PC-9 (cell line): ENCODE measurements at places on chromosomes 1 and 21. TPM values are rescaled to one million over a fixed set of nuclear protein-coding genes. Genes with fewer than 3 reads are reported as not detected.

RNU1-1 gene
- total RNA-seq = 1,333 and 3,235 TPM in 2 replicates

DNA sequence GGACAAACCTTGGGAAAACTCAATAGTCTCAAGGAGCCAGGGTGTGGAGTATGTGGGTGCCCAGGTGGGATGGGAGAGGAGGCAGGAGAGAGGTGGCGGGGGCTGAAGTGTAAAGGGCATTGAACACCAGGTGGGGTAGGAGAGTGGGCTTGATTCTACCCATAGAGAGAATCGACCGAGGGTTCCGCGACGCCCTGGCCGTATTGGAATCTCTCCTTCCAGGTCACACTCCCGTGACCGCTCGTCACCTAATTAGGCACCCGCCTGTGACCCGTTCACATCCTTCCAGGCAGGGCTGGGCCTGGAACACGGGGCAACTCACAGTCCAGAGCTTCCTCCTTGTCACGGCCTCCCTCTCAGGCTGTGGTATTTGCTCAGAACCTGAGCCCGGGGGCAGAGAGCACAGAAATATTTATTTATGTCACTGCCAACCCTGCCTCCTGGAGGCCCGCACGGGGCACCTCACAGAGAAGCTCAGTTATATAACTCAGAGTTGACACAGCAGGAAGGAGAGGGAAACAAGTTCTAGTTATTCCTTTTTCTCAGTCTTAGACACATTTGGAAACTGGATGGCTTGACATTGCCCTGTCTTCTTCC lies 12.0 kb downstream of the NCMAP start:
- DNase-seq = peak; percentile 81

DNA sequence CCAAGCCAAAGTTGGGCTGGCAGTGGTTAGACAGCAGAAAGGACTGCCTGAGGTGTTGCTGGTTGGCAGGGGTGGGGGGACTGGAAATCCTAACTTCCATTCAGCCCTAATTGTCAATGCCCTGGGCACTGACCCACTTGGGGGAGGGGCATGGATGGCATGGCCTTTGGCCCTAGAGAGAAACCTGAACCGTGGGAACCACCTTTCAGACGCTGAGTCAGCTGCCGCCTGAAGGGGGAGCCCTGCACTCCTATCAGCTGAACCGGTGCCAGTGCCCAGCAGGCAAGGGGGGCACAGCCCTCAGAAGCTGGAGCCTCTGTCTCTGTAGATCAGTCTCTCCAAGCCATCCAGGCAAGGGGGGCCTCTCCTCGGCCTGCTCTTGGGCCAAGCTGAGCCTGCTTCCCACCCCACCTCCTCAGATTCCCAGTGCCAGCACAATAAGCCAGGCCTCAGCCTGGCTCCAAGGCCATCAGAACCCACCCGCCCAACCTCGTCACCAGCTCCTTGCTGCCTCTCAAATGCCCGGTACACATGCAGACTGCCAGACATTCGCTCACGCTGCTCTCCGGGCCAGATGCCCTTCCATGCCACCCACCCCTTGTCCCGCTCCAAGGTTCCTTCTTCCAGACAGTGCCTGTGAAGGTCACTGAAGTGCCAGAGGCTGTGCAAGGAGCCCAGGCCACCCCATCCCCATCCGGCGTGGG lies 11.6 kb downstream of the TINAGL1 start:
- peak; percentile 95 for DNase-seq

DNA sequence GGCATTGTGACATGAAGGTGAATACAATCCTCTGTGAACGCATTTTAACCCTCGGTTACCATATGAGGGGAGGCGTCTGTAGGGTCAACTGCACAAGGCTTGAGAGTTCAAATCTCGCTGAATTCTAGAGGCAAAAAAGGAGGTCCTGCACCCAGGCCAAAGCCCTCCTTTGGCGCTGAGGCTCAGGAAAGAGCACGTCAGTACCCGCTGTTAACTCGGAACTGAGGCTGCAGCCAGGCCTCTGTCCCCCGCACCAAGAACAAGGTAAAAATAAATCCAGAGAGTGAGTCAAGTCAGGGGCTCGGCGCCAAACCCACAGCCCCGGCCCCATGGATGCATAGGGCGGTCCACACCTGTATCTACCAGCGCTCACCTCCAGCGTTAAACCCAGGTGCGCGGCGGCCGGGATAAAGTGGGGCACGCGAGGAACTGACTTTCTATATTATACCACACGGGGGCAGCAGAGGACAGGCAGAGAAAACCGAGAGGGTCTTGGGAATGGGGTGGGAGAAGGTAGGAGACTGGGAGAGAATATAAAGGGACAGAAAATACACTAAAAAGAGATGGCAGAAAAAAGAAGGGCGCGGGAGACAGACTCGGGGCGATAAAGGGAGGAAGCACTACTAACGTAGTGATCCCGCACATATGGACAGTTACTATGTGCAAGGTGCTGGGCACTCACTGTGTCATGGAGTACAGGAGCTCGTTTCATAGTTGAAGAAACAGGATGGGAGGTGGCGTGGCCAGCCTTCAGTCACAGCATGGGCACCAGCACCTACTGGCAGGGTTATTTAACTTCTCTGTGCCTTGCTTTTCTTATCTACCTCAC lies 54.9 kb downstream of the DMRTA2 start:
- no peak for DNase-seq

DNA sequence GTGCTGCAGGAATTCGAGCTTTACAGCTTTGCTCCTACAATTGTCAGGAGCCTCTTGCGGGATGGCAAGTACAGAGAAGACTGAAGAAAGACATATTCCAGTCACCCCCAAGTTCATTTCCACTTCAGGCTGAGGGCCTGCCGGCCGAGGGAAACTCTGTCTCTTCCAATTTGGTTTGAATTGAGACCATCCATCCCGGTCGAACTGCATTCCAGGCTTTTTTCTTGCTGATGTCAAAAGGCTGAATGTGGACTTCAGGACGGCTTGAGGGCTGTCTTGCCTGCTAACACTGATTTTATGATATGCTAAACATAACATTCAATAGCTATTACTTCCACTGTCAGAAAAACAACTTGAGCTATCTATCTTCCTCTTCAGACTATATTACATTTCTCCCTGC lies 79.8 kb upstream of the PLXNA2 start:
- DNase-seq = no peak

COPA gene
- 146 and 147 TPM in 2 replicates for total RNA-seq

DNA sequence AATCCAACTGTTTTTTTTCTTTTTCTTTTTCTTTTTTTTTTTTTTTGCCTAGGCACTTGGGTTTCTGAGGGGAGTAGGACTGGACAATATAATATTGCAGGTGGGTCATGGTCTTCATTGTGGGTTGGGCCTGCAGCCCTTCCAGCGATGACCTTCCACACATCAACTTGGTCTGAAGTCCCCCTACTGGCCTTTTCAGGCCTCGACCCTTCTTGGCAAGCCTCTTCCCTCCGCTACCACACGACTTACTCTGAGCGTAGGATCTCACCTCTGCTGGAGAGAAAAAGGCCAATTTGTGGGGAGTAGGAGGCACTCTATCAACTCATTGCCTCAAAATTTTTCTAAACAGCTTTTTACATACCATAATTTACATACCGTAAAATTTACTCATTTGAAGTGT lies 51.1 kb upstream of the GRIK3 start:
- DNase-seq = no peak

GRCh38 chr1:109910123-109910962 lies at the start of gene CSF1:
Gene CSF1, plus strand, starts transcription at chr1:109910849. Its CDS starts 175 bp downstream, at chr1:109911024.
- DNase-seq = peak; percentile 58

ATP5PB gene
- total RNA-seq = 183 and 212 TPM in 2 replicates

GRCh38 chr1:39960431-39960958 lies 5.5 kb downstream of the MFSD2A start:
- DNase-seq = no peak

RASAL2 gene
- total RNA-seq = 47.8 and 54.1 TPM in 2 replicates

- no peak for DNase-seq
These were observed 82.6 kb downstream of the SPATA46 start for GRCh38 chr1:162294015-162294414.

DNA sequence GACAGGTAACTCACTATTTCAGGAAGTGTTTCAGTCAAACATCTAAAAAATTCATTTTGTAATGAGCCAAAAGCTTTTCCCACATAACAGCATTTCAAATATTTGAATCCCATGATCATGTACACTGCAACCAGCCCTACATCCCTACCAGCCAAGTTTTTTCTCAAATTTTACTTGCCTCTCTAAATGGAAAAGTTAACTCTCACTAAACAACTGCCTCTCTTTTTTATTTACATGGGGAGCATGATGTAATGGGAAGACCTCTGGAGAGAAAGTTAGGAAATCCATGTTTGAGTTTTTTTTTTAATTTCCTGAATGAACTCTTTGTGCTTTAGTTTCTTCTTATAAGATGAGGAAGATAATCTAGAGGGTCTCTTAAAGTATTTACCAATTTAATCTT lies 70.5 kb downstream of the TTLL7 start:
- no peak for DNase-seq

C1QA gene
- total RNA-seq = not detected in 2 replicates

DNA sequence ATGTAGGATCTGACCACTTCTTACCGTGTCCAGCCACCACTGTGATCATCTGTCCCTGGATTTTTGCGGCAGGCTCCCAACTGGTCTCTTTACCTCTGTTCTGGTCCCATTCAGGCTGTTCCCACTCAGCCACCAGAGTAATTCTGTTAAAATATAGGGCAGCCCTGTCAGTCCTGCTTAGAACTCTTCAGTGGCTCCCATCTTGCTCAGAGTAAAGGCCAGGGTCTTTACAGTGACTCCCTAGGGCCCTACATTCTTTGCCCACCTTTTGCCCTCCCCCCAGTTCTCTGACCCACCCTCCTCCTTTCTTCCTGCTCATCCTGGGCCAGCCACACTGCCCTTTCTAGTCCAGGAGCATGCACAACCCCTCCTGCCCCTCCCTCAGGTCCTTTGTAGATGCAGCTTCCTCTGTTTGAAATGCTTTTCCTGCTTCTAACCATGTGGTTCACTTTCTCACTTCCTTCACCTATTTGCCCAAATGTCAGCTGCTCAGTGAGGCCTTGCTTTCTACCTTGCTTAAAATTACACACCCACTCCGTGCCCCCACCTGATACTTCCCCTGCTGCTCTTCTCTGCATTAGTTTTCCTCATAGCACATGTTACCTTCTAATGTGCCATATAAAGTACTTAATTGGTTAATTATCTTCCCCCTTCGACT lies 7.8 kb downstream of the UBIAD1 start:
- DNase-seq = no peak

DNA sequence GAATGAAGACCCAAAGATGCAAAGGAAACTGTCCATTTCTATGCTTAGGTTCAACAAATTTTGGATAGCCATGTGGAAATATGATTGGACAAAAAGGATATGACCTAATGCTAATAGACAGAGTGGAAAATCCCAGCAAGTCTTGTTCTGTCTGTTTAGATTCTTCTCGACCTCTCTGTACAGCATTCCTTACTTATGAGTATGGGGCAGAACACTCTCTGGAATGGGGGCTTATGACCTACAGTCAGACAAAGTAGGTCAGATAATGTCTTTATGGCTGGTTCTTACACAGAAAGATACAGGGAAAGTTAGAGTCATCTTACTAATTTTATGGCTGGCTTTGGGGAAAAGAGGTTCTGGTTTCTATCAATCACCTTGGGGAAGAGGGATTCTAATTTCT lies 2.8 kb downstream of the GCSAML start:
- DNase-seq = no peak

DNA sequence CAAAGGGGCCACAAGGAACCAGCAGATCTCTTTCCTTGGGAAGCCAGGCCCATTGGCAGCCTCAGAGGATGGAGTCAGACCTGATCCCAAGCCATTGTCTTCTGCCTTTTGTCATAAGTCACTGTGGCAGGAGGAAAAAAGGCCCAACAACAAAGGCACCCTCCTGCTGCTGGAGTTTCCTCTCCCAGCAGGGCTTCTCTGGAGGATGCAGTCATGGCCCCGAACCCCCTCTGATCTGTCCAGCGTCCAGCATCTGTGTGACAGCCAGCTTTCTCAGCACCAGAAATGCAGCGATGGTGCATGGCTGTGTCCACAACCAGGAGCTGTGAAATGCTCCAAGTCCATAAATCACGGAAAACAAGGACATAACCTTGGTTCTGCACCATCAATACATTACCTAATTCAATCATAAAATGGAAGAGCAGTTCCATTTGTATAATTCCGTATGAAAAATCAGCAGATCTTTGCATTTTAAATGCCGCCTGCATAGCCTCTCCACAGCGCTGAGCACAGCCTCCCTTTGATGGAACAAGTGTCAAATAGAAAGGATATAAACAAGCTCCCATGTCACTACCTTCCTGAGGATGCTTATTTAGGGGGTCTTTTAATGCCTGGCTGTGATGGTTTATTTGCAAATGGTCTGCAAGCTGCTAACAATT lies 30.6 kb downstream of the AJAP1 start:
- DNase-seq = no peak

ESPN gene
- total RNA-seq = 18.6 and 32.3 TPM in 2 replicates

GRCh38 chr1:174194461-174194860 lies 35.1 kb downstream of the RABGAP1L start:
- no peak for DNase-seq

CCDC27 gene
- total RNA-seq = not detected in 2 replicates

DNA sequence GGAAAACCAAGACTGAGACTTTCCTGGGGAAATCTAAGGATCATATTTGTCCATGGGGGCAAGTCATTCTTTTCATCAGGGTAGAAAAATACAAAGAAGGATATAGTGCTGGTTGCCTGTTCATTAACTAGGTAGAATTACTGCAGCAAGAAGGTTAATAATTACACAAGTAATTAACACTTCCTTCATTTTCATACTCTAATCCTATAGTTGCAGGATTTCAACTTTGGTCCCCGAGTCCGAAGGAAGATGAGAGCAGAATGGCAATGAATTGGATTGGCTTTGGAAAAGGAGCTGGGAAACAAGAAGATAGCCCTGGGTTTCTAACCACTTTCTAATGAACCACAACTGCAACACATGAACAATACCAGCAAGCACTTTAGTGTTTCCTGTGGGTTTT lies 199.2 kb upstream of the ESRRG start:
- DNase-seq = no peak

DNA sequence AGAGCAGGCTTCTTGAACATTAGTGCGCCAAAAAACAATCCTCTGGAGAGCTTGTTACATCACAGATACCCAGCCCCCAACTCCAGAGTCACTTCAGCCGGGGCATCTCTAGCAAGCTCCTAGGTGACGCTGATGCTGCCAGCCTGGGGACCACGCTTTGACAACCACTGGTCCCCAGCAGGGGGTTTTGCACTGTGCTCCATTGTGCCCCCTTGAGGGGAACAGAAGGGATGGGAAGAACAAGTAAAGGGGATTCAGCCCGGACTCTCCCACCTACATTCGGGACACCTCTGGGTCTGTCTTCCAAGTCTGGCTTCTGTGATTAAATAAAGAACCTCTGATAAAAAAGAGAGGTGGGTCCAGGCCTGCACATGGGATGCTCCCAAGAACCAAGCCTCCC lies 60.4 kb downstream of the ATP5PO start:
- no peak for DNase-seq

DNA sequence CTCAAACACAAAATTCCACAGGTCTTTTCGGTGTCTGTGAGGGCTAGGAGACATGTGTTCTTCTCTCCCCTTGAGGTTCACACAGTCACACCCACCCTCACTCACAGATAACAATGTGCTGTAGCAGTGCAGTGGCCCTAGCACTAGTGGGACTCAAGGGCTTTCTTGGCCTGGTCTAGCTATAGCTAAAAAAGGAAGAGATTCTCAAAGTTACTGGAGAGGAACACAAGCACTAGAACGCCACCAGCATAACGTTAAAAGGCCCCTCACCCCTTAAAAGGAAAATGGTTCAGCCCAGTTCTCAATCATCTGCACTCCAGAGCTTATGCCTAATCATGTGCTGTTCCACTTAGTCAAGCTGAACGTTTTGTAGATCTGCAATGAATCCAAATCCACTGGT lies 39.5 kb downstream of the RGS8 start:
- no peak for DNase-seq
